ENCODE measurements at places on chromosomes 2 and 18.

DNA sequence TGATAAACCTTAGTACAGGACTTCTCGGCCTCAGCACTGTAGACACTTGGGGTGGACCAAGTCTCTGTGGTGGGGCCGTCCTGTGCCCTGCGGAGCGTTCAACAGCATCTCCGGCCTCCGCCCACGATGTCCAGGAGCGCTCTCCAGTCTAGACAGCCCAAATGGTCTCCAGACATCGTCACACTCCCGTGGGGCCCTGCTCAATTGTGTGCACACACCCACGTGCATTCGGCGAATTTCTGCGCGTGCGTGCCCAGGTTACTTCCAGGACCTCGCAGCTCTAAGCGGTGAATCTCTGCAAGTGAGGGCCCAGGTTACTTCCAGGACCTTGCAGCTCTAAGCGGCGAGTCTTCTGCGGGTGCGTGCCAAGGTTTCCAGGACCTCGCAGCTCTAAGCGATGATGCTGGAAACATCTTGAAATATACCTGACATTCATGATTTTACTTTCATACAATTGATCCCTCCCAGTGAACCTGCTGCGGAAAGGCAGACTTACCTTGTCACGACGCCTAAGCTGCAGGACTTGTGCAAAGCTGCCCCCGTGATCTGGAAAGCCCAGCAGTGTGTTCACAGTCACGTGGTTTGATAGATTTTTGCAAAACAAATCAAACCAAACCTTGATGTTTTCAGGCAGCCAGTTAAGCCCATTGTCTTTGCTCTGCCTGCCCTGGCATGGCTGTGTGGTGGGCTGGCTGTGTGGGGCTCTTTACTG lies 16.1 kb upstream of the OTOS start:
- no peak for DNase-seq

GRCh38 chr18:77079088-77079487 lies 53.5 kb downstream of the MBP start:
- DNase-seq = no peak

DNA sequence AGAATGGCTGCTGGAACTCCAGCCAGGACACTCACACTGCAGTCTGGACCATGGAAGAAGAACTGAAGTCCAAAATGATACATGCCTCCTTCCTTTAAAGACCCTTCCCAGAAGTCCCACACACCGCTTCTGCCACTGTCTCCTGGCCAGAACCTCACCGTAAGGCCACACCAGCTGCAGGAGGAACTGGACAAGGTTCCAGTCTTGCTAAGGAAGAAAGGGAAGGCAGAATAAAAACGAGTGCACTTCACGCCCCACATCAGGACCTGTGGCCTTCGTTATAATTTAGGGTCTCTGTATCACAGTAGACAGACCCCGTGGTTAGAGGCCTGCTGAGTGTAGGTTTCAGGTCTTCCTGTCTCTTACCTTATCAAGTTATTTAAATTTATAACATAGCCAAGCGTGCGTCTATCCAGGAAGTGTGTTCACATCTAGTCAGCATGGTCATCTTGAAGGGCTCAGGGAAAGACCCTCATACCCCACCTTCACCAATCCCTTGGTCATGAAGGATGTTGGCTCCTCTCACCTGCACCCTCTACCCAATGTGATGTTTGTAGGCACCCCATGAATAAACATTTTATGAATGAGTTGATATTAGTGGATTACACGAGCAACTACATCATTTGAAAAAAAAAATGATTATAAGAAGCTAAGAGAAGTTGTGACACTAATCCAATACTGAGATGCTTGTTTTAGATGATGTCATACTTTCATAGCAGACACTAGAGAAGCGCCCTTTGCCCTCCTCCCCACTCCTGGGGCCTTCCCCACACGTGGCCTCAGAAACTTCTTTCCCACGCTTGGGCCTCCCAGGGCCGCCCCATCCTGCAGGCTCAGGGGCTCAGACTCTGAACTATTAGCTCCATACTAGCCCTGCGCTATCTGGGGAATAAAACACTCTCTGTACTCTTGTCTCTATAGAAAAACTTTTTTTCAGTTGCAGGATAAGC lies 157.6 kb downstream of the FAM210A start:
- no peak for DNase-seq

DNA sequence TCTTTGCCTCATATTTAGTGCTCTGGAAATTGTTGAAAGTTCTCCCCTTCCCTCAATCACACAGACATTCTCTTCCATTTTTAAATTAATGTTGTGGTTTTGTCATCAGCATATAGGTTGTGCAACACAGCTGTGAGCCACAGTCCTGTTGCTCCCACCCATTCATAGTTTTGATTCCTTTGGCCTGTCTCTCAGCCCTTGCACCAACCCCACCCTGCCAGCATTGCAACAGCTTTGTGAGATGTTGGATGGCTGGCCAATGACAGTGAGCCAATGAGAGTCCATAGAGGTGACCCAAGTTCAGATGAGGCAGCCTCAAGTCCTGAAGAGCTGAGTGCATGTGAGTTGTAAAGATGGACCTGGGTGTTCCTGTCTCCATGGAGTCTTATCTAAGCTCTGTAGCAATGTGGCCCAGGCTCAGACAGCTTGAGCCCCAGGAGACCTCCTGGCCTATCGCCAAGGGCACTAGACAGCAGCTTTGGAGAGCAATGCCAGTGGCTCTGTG lies 775.5 kb downstream of the RNF144A start:
- DNase-seq = no peak

DNA sequence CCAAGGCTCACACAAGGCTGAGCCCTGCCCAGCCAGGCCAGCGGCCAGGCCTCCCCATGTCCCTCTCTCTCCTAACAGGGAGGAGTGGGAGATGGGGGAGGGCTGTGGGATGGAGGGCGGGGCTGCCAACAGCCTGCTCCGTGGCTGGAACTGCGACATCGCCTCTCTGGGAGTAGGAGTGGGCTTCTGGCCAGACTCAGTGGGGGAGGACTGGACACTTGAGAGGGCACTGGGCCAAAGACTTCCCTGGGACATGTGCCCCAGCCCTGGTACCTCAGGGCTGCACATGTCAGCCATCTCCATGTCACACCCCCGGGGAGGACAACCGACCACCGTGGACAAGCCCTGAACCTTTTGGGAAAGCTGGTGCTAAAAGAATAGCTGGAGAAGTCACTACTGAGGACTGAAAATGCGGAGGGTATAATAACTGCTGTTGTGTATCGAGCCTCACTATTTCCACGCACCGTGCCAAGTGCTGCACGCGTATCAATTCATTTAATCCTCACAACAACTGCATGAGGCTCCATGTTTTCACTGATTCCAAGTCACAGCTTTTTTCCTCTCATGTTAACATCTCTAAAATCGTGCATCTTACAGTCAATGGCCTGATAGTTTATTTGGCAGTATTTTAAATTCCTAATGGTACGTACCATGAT lies 127.3 kb downstream of the MSH2 start:
- no peak for DNase-seq

- no peak for DNase-seq
Measured at GRCh38 chr2:241797441-241798080, 11.4 kb upstream of the NEU4 start.

GRCh38 chr2:240795454-240795853 lies 24.6 kb downstream of the KIF1A start:
- DNase-seq = no peak

DNA sequence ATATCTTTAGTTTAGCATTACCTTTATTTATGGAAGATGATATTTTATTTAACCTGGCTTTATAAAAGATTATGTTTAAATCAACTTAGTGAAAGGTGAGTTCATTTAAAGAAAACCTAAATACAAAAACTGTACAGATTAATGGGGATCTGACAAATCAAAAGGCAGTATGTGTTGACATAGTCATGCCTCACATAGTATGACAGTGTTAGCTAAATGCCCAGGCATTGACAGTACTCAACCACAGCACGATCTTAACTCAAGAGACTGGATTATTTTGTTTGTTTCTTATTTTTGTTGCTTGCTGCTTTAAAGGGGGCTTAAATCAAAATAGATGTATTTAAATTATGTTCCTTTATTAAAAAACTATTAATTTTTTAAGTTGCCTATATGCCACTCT lies 7.8 kb downstream of the DOK6 start:
- no peak for DNase-seq

DNA sequence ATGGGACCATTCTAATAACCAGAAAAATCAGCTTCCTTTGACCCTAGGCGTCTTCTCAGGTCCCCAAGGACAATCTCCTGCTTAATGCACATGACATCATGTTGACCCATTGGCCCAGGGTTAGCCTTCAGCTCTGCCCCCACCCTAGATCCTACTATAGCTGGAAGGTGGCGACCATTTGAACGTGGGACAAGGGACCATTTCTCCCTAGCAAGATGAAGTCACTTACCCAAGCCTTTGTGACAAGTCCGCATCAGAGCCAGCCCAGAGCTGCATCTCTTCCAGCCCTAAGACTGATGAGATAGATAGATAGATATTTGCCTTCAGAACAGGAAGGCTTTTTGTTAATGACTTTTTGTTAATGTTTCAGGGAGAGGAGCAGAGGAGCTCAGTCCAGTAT lies 28.2 kb upstream of the TAF1B start:
- DNase-seq = no peak

DNA sequence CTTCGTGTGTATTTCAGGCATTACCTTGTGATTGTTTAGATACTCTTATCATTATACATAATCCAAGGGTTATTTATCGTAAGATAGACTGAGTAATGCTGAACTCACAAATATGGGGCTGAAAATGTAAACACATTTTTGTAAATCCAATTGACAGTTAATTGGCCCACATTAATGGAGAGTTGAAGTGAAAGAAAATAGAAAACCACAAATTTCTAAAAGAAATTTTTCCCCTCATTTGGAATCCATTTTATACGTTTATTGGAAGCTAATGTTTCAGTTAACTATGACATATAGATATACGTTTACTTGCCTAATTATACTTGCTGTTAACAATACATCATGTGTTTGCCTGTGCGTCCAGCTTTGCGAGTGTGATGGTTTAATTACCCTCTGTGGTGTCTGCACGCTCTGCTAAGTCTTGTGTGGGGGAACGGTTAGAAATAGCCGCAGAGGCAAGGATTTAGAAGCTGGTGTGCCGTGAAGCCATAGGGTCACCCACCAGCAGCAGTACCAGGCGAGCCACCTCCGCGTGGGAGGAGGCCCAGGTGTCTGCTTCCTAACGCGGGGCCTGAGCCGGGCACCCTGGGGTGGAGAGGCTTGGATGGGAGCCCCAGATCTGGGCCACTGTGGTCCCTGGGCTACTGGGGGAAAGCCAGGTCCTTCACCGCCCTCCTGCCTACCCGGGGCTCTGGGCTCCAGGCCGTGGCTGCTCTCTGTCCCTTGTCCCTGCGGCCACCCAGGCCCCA lies 38.0 kb downstream of the TSHZ1 start:
- DNase-seq = peak; percentile 53

GRCh38 chr18:55038162-55038561 lies 78.9 kb upstream of the CCDC68 start:
- DNase-seq = no peak

Measured in retina (tissue), 1 donor.